ENCODE measurements at places on chromosomes 5 and 9.

- no peak for DNase-seq
These were observed 35.5 kb upstream of the ADAMTSL1 start for GRCh38 chr9:18438300-18438925.

DNA sequence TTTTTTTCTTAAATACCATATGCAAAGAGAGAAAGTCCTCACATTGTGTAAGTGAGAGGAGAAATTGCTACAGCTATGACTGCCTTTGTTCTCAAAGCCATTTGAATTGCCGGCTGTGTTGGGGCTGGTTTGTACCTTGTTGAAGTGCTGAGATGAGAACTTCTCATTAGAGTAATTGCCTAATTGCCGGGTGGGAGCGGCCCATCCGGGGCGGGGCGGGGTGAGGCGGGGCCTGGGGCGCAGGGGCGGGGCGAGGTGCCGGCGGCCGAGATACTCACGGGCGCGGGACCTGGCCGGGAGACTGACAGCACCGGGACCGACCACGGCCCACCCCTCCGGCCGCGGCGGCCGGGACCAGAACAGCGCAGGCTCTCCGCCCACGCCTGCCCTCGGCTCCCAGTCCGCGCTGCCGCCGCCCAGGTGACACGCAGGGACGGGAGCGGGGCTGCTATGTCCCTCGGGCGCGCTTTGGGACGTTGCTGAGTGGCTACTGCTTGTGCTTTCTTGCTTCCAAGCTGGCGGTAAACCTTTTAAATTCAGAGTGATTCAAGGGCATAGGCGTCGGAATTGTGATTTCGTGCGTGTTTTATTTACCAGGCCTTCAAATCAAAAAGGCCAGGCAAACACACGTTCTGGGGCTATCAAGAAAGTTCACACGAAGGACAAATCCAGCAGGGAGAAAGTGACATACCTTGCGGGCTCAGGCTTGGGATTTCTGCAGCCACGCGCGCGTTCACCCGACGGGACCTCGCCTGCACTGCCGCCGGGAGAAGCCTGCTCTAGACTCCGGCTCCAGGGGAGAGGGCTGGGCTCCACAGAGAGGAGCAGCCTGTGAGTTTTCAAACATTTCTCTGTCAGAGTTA, 269.1 kb downstream of the FANCC start:
- DNase-seq: peak; percentile 71

DNA sequence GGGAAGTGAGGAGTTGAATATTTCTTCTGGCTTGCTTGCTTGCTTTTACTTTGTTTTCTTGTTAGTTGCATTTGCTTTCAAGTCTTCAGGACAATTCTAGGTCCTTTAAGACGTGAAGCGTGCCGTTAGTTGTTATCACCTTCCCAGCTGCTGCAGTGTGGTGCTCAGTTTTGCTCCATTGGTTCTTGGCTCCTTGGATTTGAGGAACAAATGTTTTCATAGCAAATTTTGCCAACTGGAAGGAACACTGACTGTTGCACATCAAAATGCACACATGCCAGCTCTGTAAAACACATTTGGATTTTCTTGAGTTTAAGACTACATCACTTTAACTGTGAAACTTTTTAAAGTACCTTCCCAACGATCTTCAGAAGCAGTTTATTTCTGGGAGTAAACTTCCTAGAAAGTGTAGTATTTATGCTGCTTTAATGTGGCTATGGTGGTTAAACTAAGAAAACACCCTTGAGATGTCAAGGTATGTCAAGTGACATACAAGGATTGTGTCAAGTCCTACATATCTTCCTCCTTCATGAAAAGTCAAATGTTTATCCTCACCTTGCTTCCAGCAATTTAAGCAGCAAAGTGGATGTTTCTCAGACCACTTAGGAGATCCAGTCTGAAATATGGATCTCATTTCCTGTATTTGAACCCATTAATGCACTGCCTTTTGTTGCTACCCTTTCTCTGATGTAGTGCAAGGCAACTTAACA, 24.9 kb downstream of the MOCS2 start:
- no peak for DNase-seq

DNA sequence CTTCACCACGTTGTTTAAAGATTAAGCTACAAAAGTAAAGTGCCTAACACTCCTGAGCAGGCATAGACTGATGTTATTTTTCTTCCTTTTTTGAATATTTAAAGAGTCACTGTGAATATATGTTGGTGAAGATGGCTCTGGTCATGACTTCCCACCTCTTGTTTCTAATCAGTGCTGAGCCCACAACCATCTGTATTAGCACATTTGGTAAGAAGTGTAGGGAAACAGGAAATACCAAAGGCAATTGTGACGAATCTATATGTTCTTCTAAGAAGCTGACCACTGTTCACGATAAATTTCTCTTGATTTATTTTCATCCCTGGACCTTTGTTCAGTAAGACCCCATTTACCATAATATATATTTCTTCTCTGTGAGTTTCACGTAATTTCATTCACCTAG, 108.3 kb upstream of the PCA3 start:
- no peak for DNase-seq

DNA sequence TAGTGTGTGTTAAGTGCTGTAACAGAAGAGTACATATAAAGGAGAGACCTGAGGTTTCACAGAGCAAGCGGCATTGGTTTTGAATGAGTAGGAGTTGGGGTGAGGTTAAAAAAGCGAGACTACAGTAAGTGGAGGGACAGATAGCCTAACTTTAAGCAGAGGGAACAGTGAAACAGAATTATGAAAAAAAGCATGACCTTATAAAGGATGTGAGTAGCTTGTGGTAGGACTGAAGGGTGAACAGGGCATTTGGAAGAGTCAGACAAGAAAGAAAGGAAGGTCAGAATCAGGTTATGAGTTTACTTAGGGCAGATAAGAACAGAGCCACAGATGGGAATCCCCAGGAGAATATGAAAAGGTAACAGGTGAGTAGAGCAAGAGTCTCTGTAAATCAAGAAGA, 22.5 kb downstream of the MSANTD3 start:
- no peak for DNase-seq

GRCh38 chr5:172766287-172767108, 4.5 kb downstream of the DUSP1 start:
- no peak for DNase-seq

GRCh38 chr5:134458234-134459009, 46.7 kb upstream of the CDKN2AIPNL start:
- no peak for DNase-seq

- no peak for DNase-seq
These were observed 26.2 kb downstream of the IRF1 start for GRCh38 chr5:132464156-132464939.

DNA sequence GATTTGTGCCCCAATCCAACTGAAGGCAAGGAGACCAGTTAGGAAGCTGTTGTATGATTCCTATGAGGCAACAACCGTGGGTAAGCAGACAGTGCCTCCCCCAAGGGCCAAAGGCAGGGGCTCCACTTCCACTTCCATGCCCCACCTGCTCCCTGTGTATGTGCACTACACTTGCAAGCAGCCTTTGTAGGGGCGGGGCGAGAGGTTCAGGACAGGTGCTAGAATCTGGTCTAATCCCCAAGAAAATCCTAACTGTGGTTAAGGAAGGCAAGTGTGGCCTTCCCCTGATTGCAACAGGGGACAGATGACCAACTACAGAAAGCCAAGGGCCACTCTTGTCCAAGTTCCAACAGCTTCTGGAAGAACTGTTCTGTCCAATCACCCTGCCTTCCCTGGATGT, 41.7 kb downstream of the B4GALT1 start:
- DNase-seq: no peak

DNA sequence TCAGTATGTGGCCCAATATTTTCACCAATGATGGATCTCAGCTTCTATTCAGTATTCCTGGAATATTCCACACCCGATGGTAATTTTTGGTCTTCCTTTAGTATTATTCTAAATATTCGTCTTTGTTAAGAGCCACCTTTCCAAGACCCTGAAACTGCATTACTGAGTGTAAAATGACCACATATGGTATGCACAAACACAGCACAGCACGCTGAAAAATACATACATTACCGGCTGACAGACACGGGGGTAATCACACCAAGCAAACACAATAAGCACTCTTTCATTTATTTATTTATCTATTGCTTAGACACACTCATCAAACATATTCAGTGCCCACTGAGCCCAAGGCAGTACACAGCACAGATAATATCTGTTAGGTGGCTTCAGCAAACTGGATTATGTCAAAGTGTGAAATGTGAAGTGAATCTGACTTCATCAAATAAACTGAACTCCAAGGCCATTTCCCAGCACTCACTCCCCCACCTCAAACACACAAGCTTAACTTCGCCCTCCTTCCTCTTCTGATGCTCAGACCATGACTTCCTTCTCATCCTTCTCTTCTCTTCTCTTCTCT, 1637.8 kb upstream of the C9orf72 start:
- DNase-seq: peak; percentile 72

DNA sequence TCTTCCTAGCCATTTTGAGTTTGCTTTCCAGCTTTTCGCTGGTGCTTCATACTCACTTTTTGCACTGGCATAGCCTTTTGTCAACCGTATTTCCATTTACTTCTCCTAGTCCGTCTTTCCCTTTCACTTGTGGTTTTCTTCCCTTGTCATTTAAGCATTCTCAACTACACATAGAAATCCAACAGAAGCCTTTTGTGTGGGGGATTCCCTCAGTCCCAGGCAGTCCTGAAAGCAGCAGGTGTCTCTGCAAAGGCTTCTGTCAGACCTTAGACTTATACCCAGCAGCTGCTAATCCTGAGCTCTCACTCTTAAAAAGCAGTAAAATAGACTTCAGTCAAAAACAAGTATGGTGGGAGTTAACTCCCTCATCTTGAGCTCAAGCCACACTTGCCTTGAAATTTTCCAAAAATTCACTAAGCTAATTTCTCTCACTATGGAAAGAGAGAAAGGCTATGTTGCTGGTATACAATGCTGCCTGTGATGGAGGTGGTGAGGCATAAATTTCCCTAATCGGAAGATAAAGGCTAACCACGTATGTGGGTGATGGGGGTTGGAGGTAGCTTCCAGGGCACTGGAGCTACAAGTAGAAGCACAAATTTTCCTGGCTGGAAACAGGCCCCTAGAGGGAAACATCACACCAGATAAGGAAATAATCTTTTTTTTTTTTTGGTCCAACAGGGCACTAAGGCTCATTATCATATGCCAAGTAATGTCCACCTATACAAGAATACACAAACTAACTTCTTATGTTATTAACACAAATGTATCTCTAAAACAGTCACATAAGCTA, 34.8 kb upstream of the IFNK start:
- peak; percentile 12 for DNase-seq

GRCh38 chr5:175382171-175382570, 61.8 kb downstream of the DRD1 start:
- peak; percentile 23 for DNase-seq

GRCh38 chr5:163596608-163597315, 91.3 kb downstream of the MAT2B start:
- DNase-seq: no peak

GRCh38 chr9:134165357-134166315, 1.3 kb upstream of the RNU6ATAC start:
- DNase-seq: no peak

- DNase-seq: peak; percentile 59
These were observed 1.1 kb downstream of the CFAP77 start for GRCh38 chr9:132411091-132411508.

DNA sequence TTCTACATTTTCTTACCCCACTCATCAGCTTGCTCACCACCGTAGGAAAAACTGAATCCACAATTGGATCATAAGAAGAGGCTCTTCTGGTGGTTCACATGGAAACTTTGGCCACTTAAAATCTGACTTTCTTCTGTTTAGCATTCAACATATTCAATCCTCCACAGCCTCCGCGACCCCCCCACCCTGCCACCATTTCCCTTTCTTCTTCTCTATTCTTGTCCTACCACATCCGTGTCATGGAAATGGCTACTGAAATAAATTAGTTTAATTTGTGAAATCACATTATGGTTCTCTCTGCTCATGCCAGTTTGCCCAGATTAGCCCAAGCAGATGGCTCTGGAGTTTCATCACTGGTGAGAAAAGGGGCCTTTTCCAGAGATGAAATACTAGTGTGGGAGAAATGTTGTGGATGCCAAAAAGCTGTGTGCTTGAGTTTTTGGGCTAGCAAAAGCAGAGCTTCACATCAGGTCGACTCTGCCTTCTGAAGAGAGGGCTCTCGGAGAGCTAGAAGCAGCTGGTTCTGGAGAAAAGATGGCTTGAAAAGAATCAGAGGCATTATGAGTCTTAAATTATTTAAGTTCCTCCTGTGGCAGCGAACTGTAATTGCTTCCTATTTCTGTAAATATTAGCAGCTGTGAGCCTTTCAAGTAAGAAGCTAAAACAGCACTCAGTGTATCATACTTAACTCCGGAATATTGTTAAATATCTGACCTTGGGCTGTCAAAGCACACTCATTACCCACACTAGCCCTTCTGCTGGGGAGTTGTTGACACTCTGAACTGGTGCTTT, 107.1 kb downstream of the MAT2B start:
- no peak for DNase-seq

DNA sequence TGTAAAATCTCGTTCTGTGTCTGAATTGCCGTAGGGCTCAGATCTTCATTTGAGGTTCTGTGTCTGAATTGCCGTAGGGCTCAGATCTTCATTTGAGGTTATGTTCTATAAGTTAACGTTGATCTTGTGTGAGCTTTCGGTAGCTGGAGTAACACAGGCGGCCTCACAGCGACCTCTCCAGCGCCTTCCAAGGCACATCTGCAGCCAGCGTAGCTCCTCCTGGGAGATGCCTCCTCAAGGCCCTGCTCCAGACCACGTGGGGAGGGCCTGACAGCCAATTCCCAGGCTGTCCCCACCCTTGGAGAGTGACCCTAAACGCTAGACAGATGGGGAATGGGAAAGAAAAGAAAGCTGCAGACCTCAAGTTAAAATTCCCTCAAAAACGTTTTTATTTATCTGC, 8.7 kb upstream of the AHRR start:
- DNase-seq: no peak

GRCh38 chr9:106287731-106288130, 575.2 kb upstream of the ZNF462 start:
- DNase-seq: no peak

- DNase-seq: no peak
These were observed 63.8 kb downstream of the TMEM252 start for GRCh38 chr9:68476847-68477246.

GRCh38 chr5:14277385-14278320, 134.5 kb downstream of the TRIO start:
- DNase-seq: no peak

- peak; percentile 45 for DNase-seq
These were observed 26.1 kb downstream of the IDNK start for GRCh38 chr9:83649080-83649479.
